Stimulated activated CD4-positive, alpha-beta T cell treated with anti-CD3 and anti-CD28 coated beads, Interleukin-2, amount 100 ng/mL, for 24 hours (primary cell): ENCODE measurements at places on chromosomes 16 and 17.

DNA sequence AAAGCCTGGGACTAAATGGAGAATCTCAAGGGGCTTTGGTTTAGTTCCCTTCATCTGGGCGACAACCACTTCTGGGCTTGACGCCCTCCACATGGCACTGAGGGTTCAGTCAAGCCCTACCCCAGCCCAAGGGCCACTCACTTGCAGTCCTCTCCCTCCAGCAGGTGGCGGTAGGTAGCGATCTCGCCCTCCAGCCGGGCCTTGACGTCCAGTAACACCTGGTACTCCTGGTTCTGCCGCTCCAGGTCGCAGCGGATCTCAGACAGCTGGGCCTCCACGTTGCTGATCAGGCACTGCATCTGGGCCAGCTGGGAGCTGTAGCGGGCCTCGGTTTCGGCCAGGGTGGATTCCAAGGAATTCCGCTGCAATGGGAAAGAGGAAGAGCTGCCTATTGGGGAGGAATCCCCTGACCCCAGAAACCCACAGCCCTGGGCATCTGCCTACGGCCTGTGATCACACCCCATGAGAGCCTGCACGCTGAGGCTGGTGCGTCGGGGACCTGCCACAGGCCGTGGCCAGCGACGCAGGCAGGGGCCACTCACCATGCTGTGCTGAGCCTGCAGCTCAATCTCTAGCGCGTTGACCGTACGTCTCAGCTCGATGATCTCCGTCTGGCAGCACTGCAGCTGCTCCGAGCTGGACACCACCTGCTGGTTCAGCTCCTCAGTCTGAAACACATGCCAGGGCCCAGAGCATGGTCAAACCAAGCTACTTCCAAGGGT lies 2.7 kb downstream of the KRT36 start:
- DNase-seq, result peak; percentile 67

- DNase-seq, result no peak
Observed at GRCh38 chr16:66569827-66570405, 3.7 kb downstream of the CMTM1 start.

GRCh38 chr16:67244387-67245185 lies 2.7 kb downstream of the FHOD1 start:
- peak; percentile 78 for DNase-seq

DNA sequence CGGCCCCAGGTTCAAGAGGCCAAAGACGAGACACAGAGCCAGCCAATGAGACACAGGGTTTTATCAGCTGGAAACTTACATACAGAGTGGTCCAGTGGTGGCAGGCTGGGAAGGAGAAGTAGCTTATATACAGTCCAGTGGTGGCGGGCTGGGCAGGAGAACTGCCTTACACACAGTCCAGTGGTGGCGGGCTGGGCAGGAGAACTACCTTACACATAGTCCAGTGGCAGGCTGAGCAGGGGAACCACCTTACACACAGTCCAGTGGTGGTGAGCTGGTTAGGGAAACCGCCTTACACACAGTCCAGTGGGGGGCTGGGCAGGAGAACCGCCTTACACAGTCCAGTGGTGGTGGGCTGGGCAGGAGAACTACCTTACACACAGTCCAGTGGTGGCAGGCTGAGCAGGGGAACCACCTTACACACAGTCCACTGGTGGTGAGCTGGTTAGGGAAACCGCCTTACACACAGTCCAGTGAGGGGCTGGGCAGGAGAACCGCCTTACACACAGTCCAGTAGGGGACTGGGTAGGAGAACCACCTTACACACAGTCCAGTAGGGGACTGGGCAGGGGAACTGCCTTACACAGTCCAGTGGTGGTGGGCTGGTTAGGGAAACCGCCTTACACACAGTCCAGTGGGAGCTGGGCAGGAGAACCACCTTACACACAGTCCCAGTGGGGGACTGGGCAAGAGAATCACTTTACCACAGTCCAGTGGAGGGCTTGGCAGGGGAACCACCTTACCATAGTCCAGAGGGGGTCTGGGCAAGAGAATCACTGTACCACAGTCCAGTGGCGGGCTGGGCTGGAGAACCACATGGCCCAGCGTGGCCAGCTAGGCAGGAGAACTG lies 90.9 kb downstream of the GAS7 start:
- DNase-seq, result no peak

- DNase-seq, result no peak
Observed at GRCh38 chr16:74700116-74700437, 585 bp downstream of the MLKL start.

DNA sequence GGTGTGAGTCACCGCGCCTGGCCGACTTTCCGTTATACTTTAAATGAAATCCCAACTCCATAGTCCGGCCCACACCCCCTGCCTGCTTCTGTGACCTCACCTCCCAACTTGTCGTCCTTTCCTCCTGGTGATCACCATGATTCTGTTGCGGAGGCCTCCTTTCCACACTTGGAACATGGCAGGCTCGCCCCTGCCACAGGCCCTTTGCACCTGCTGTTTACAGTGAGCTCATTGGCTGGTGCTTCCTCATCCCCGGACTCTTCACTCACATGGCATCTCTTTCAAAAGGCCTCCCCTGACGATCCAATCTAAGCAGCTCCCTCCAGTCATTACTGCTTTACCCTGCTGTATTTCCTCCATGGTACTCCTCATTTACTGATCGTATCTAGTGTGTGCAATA lies 64.6 kb downstream of the RAP1GAP2 start:
- no peak for DNase-seq
